Aorta (tissue), 5 donors: ENCODE measurements at places on chromosomes 13 and 19. TPM values are rescaled to one million over a fixed set of nuclear protein-coding genes. Genes with fewer than 3 reads are reported as not detected.

DNA sequence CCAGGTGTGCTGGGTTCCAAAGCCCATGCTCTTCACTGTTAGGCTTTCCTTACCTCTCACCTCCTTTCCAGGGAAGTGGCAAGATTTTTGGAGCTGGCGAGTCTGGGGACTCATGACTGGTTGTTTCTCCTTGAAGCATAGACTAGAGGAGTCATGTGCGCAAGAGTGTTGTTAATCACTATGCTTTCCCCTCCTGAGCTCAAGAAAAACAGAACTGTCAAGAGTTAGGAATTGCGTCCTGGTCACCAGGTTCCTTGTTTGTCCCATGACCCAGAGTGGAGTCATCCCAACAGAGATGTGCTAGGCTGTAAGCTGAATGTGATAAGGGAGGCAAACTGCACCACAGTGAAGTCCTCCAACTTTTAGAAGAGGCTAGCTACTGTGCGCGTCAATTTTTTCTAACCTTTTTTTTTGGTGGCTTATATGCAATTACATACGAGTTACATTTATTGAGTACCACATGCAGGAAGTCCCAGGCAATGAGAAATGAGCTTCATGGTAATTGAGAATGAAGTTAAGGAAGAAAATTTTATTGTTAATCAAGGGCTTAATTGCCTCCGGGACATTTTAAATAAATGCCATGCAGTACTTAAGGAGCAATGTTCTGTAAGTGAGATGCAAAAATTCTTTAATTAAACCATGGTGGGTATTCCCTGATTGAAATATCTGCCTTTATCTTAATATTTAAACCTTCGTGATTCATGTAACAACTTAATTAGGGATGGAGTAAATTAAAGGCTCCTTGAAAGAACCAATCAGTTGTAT, 233.9 kb downstream of the ZIC5 start:
- no peak overlapping the region for H3K4me3 ChIP-seq
- H3K36me3 ChIP-seq: no peaks in the 10 kb centered on the region
- no peaks in the 10 kb centered on the region for H3K27me3 ChIP-seq

GRCh38 chr19:50264483-50265186, 61.2 kb downstream of the MYH14 start:
- no peak overlapping the region for H3K4me3 ChIP-seq
- no peaks in the 10 kb centered on the region for H3K27me3 ChIP-seq
- H3K36me3 ChIP-seq: peaks cover 2% of the 10 kb centered on the region
- no peak for DNase-seq
- H3K27ac ChIP-seq: no peak overlapping the region

DNA sequence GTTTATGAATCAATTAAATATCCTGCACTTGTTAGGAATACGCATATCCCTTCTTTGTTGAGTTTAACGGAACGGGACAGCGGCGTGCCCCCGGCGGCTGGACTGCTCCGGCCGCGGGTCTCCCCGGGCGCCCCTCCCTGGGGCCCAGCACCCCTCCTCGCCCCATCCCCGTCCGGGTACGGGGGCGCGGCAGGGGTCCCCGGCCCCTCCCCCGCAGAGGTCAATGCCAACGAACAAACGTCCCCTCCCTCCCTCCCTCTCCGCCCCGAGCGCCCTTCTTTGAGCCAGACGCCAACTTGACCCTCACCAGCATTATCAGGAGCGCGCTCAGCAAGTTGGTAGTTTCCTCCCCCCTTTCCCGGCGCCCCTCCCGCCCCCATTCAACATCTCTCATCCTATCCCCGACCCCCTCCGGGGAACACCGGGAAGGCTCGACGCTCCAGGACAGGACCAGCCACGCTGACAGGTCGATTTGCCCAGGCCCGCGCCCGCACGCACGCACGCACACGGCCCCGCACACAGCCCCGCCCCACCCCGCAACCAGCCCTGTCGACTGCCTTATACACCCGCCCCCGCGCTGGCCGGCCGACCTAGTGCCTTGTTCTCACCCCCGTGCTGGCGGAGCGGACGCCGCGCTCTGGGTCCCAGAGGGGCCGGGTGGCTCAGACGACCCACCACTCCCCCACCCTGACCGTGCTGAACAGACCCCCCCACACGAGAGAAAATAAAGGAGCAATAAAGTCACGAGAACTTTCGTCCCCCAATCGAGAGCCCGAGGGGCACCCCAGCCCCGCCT, 5.0 kb downstream of the LYL1 start:
- no peaks in the 10 kb centered on the region for H3K27me3 ChIP-seq
- H3K36me3 ChIP-seq: no peaks in the 10 kb centered on the region
- H3K27ac ChIP-seq: no peak overlapping the region
- no peaks in the 10 kb centered on the region for H3K4me1 ChIP-seq
- peak; percentile 82 for DNase-seq
- H3K4me3 ChIP-seq: no peak overlapping the region

GRCh38 chr13:98112456-98112855, 30.4 kb upstream of the FARP1 start:
- H3K27me3 ChIP-seq: no peaks in the 10 kb centered on the region
- H3K4me3 ChIP-seq: no peak overlapping the region
- no peaks in the 10 kb centered on the region for H3K4me1 ChIP-seq
- H3K27ac ChIP-seq: no peak overlapping the region

- no peaks in the 10 kb centered on the region for H3K27me3 ChIP-seq
- no peak overlapping the region for H3K27ac ChIP-seq
- no peaks in the 10 kb centered on the region for H3K36me3 ChIP-seq
- H3K4me1 ChIP-seq: no peaks in the 10 kb centered on the region
- H3K4me3 ChIP-seq: no peak overlapping the region
Observed at GRCh38 chr13:60427285-60427684, 30.3 kb downstream of the TDRD3 start.

ATXN8OS gene
- not detected for total RNA-seq

SYNGR4 gene
- not detected for total RNA-seq

SOX1 gene
- not detected for total RNA-seq
